COR-L47 (cell line): ENCODE measurements at places on chromosomes 13 and 19.

DNA sequence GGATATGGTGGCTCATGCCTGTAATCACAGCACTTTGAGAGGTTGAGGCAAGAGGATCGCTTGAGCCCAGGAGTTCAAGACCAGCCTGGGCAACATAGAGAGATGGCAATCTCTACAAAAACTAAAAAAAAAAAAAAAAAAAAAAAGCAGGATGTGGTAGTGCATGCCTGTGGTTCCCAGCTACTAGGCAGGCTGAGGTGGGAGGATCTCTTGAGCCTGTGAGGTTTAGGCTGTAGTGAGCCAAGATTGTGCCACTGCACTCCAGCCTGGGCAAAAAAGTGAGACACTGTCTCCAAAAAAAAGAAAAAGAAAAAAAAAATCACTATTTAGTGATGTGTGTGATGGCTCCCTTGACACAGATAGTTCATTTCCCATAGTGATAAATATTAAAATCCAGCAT, 365.0 kb upstream of the NBEA start:
- DNase-seq = no peak

- DNase-seq = no peak
Observed at GRCh38 chr13:63700350-63700749, 2284.7 kb upstream of the PCDH20 start.

DNA sequence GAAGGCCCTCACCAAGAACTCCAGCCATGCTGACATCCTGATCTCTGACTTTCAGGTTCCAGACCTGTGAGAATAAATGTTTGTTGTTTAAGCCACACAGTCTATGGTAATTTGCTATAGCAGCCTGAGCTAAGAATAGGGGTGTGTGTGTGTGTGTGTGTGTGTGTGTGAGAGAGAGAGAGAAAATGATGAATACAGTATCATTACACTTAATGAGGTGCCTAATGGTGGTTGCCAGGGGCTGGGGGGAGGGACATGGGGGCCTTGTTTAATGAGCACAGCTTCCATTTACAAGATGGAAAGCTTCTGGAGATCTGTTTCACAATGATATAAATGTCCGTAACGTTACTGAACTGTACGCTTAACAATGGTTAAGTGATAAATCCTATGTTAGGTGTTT, 53.8 kb upstream of the LATS2 start:
- no peak for DNase-seq

GRCh38 chr13:50152655-50153309, 137.5 kb downstream of the KCNRG start:
- no peak for DNase-seq

DNA sequence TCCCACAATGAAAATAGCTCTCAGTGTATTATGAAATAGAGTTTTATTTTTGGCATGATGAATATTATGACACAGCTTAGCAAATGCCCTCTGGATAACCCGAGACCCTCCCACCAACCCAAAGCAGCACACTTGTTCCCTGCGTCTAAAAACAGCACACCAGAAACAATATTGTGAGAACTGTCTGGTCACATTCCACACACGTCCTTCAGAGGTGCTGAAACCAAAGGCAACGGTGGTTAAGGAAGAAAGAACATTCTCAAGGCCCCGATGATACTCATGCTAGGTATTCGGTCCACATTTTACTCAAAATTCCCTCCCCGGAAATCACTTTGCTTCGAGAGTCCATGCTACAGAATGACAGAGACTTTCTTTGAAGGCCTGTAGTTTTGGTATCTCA, 156.7 kb downstream of the SLC7A1 start:
- DNase-seq = no peak

- DNase-seq = no peak
Observed at GRCh38 chr13:64675255-64675892, 2554.8 kb downstream of the PCDH9 start.

DNA sequence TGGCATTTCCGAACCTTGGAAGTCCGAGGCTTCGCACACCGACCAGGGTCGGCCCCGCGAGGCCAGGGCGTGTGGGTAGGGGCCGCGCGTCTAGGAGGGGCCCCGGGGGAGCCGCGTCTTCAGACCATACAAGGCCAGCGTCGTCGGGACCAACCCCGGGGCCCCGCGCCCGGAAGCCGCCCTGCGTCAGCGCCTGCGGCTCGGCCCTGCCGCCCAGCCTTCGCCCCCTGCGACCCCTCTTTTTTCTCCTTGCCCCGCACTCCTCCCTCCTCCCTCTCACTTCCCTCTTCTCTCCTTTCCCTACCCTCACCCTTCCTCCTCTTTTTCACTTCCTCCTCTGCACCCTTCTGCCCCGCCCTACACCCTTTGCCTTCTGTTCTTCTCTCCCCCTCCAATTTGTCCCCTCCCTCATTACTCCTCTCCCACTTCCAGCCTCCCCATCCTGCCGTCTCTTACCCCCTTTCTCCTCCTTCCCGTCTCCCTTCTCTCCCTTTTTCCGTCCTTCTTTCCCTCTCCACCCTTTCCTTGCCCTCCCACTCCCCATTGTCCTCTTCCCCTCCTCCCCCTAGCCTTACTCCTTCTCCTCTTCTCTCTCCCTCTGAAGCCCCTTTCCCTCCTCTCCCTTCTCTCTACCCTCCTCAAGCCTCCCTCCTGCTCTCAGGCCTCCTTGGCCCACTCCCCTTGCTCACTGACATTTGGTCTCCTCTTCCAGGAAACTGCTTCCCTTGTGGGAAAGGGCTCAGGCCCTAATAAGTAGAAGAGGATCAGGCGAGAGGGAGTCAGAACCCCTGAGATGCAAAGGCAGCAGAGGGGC, 2.2 kb upstream of the PLEKHG2 start:
- peak; percentile 15 for DNase-seq

GRCh38 chr19:7778081-7778480, 15.0 kb downstream of the CLEC4M start:
- DNase-seq = no peak

GRCh38 chr13:60143775-60144174, 20.0 kb downstream of the DIAPH3 start:
- DNase-seq = no peak

GRCh38 chr13:44158098-44158521, 215.5 kb upstream of the SERP2 start:
- DNase-seq = no peak

DNA sequence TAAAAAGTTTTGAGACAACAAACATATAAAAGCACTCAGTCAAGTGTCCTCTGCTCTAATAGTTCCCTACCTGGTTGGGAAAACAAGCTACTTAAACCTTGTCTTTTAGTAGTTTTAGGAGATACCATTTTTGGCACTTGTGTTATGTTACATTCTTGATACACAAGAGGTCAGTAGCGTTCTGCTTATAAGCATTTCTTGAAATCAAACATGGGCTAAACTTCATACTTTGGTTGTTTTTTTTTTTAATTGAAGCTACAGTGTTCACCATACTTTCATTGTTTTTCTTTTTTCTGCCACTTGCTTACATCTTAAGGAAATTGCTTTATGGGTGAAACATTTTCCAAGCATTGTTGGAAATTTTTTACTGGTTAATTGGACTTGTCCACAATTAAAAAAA, 12.9 kb downstream of the NHLRC3 start:
- DNase-seq = peak; percentile 59

DNA sequence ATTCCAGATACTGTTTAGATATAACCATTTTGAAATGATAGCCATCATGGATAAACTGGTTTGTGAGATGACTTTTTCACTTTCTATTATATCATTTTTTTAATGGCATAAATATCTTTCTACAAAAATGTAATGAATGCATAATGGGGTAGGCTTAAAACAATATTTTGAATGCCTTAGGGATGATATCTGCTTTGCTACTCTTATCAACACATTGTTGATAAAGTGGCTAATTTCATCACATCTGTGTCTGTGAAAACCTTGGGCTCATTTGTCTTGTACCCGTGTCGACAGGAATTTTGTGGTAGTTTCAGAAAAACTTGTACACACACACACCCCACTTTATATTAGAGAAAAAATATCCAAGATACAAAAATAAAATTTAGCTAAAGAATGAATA, 44.1 kb downstream of the SLITRK6 start:
- no peak for DNase-seq

DNA sequence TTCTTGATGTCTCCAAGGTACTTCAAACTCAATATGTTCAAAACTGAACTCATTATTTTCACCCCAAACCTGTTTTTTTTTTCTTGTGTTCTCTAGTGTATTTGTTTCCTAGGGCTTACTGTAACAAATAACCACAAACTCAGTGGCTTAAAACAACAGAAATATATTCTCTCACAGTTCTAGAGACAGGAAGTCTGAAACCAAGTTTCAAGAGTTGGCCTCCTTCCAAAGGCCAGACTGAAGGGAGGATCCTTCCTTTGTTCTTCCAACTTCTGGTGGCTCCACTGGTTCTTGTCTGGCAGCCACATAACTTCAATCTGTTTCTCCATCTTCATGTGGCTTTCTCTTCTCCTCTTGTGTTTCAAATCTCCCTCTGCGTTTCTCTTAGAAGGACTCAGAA, 62.0 kb upstream of the PDCD5 start:
- DNase-seq = no peak

- no peak for DNase-seq
Observed at GRCh38 chr13:99363949-99364348, 56.8 kb upstream of the GPR183 start.

- DNase-seq = no peak
Observed at GRCh38 chr13:24459726-24460125, 52.9 kb downstream of the PARP4 start.

- no peak for DNase-seq
Observed at GRCh38 chr19:58123354-58123753, 25.3 kb upstream of the ZSCAN18 start.

- DNase-seq = no peak
Observed at GRCh38 chr19:23784274-23784673, 25.6 kb upstream of the ZNF681 start.

DNA sequence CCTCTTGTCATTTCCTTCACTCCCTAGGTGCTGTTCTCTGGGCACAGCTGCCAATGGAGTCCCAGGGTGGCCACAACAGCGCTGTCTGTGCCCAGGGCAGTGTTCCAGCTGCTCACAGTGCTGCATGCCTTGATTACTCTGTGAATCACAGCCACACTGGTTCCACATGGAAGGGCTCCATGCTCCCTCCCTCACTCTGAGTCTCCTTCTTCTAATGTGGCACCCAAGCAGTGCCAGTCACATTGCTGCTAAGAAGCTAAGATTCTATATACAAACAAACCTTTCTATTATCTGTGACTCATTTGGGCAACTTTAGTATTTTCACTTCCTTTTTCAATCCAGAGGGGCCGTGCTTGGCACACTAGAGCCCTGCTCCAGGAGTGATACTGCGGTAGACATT, 248.7 kb downstream of the TDRD3 start:
- no peak for DNase-seq

DNA sequence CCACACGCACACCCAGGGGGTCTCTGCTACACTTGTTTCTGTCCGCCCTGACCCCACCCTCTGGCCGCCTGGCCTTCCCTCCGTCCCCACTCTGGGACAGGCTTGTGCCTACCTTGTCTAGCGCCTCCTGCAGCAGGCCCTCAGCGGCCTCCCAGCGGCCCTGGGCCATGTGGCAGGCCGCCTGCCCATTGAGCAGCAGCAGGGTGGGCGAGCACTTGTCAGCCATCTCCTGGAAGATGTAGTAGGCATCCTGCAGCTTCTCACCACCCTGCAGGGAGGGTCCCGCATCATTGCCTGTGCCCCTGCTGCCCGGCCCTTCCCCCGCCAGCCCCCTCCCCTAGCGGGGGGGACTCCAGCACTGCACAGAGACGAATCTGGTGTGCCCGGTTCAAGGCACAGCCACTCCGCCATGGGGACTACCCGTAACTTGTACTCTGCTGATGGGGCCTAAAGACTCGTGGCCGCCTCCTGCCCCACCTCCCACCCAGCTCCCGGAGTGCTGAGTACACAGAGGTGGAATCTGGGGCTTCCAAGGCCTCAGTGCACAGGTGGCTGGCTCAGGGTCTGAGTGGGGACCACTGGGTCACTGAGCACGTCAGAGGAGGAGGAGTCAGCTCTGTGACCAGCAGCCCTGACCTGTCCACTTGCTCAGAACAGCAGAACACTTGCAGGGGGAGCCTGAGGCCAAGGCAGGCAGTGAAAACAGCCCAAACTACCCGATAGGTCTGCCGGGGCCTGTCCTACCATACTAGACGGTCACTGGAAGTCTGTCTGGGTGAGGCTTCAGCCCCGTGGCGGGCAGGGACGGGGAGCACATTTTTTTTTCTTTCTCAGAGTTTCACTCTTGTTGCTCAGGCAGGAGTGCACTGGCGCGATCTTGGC, 7.4 kb upstream of the CERS1 start:
- DNase-seq = no peak

DNA sequence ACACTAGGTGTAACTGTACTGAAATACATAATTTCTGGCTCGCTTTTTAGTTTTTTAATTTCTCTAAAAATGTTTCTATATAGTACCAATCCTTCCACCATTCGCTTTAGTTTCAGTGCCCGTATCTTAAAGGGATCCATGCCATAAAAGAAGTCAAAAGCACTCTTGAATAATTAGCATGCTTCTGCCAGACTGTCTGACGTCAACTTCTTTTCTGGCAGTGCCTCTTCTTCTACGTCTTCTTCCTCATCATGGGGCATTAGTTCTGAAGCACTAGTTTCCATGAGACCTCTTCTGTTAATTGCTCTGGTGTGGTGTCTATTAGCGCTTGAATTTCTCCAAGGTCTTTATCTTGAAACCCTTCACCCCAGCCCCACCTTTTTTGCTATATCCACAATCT, 93.8 kb upstream of the DOCK9 start:
- DNase-seq = no peak

DNA sequence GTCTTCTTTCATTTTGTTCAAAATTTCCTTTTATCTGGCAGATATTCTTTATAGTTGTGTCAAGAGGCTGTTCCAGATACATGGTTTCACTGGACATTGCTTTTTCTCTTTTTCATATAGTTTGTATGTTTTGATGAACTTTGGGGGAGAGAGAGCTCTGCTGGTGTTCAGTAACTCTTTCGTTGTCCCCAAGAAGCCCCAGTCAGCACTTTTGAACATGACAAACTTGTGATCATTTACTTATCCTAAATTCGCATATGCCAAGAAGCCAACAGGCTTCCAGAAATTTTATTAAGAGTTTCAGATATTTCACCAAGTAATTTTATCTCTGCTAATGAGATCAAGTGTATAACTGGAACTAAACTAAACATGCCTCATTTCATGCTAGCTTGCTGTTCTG, 275.8 kb upstream of the GPC6 start:
- DNase-seq = no peak

DNA sequence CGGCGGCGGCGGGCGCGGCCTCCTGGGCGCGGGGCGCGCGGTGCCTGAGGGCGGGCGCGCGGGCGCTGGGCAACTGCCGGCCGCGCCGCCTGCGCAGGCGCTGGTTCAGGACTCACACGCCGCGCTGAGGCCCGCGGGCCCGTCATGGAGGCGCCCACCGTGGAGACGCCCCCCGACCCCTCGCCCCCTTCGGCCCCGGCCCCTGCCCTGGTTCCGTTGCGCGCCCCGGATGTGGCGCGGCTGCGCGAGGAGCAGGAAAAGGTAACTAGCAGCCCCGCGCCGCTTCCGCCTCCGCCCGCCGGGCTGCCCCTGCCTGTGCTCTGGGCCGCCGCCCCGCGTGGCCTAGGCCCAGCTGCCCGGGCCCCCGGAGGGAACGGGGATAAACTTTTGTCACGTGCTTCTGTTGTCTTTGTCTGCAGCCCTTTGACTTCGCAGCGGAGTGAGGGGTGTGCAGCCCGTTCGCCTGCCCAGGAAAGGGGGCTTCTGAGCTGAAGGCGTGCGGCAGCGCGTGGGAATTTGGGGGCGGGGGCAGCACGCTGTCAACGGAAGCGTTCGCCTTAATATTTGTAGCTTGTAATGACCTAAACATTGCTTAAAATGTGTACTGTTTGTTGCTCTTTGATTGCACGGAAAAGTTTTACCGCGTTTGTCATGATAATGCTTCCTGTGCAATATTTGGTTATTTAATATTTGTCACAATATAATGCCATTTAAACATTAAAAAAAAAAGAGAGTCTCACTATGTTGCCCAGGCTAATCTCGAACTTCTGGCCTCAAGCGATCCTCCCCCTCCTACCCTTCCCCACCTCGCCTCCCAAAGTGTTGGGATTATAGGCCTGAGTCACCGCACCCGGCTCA, 594 bp downstream of the URI1 start:
- DNase-seq = peak; percentile 63
